ENCODE measurements at places on chromosomes 13 and 19. TPM values are rescaled to one million over a fixed set of nuclear protein-coding genes. Genes with fewer than 3 reads are reported as not detected.

The SERPINE3 gene
- total RNA-seq, result not detected

GRCh38 chr13:111265701-111266035 is 54.8 kb upstream of the TEX29 start:
- no peak for DNase-seq

GRCh38 chr19:33348301-33349010 is 25.1 kb upstream of the CEBPG start:
- DNase-seq, result no peak

DNA sequence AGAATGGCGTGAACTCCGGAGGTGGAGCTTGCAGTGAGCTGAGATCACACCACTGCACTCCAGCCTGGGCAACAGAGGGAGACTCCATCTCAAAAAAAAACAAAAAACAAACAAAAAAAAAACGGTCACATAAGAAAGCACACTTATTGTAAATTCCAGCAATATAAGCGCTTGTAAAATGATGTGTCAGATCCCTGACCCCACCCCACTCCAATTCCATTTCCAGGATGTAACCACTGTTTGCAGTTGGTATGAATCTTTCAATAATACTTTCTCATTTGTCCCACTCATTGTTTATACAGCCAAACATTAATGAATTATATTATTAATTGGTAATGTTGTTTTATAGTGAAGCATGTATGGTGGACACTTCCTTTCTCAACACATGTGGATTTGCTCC is 15.9 kb upstream of the CEACAM1 start:
- no peak for DNase-seq
